ENCODE measurements at places on chromosomes 5 and 9.

DNA sequence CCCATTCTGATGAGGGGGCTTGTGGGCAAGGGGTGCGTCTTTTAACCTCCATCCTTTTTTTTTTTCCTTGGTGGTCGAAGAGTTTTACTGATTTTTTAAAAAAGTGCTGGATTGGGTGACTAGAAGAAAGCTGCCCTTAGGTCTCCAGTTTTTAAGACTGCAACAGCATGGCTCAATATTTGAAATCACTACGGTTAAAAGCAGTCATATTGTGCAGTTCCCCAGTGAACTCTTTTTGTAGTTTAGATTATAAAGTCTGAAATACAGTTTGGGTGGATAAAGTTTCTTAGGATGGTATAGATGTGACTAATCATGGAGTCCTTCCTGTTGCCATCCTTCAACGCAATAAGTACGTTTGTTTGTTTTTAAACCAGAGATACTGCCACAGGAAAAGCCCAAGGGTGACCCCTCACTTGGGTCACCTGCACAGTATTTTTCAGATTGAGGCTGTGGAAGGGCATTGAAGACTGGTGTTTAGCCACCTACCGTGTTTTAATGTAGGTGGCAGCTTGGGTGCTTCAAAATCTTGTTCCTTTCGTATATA is 520 bp upstream of the DHFR start:
- DNase-seq = no peak

GRCh38 chr9:133377721-133378216 is 1.6 kb downstream of the STKLD1 start:
- no peak for DNase-seq

GRCh38 chr9:68964102-68964541 is 49.8 kb downstream of the PRKACG start:
- DNase-seq = no peak

- DNase-seq = no peak
Measured at GRCh38 chr9:106846857-106847256, 16.1 kb upstream of the ZNF462 start.

DNA sequence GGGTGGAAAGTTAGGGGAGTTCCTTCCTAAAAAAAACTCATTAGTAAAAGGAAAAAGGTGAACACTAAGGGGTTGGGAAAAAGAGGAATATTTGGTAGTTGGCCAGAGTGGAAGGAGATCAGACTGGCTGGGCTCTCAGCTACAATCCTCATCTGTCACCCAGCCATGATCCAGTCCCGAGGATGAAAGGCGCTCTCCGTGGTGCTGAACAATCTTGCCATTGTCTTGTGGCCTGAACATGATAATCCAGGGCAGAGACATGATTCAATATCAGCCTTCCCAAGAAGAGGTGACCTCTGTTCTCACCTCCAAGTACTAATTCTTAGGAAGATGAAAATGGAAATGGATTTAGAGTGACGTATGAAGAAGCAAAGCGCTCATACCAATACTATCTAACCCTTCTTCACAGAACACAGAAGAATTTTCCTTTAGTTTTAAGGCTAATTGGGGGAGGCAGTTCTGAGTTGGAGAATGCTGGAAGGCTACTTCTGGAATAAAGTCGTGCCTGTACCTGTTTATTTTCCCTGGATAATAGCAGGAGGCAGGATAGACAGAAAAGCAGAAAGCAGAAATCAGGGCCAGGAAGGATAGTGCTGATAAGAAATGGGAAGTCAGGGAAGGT is 36.6 kb upstream of the MYORG start:
- DNase-seq = peak; percentile 93

GRCh38 chr5:156667616-156668015 is 182.5 kb upstream of the PPP1R2B start:
- DNase-seq = no peak

- DNase-seq = no peak
Measured at GRCh38 chr5:61351733-61352132, 19.7 kb downstream of the ZSWIM6 start.

GRCh38 chr5:149382517-149383220 is 3.6 kb upstream of the IL17B start:
- no peak for DNase-seq

DNA sequence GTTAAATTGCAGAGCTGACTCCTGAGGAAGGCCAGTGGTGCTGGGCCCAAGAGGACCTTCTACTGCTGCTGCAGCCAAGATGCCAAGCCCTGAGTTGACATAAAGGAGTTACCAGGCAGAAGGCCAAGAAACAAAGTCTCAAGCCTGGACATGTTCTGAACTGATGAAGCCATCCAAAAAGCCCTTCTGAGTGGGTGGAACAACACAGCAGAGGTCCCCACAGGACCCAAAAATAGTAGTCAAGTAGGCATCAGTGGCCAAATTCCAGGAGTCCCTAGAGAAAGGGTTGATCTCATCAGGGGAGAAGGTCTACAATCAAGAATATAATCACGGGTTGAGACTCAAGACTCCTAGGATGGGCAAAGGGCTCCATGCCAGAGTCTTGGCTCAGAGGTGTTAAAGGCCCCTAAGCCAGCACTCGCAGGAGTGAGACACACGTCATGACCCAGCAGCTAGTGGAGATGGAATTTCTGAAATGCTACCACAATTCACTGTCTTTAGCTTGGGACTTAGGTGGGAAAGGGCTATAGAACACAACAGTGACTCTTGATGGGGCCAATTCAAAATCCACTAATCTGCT is 119.7 kb downstream of the FANCC start:
- no peak for DNase-seq

DNA sequence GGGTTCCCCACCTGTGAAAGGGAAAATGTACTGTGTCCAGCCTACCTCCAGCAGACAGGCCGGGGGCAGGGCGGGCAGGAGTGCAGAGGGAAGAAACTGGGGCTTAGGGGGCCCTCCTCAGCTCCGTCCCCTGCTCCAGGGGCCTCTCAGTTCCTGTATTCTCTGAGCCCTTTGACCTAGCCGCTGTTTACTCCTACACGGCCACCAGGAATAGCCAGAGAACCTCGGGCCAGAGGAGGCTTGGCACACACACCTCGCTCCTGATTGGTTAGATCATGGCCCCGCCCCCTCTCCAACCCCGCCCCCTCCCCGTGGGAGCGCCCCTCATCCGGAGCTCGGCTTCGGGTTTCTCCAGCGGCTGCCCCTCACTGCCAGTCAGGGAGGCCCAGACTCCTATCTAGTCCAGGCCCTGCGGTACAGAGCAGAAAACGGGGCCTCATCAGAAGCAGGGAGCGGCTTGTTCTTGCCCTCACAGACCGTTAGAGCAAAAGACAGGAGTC is 2.2 kb downstream of the ST6GALNAC6 start:
- peak; percentile 89 for DNase-seq

DNA sequence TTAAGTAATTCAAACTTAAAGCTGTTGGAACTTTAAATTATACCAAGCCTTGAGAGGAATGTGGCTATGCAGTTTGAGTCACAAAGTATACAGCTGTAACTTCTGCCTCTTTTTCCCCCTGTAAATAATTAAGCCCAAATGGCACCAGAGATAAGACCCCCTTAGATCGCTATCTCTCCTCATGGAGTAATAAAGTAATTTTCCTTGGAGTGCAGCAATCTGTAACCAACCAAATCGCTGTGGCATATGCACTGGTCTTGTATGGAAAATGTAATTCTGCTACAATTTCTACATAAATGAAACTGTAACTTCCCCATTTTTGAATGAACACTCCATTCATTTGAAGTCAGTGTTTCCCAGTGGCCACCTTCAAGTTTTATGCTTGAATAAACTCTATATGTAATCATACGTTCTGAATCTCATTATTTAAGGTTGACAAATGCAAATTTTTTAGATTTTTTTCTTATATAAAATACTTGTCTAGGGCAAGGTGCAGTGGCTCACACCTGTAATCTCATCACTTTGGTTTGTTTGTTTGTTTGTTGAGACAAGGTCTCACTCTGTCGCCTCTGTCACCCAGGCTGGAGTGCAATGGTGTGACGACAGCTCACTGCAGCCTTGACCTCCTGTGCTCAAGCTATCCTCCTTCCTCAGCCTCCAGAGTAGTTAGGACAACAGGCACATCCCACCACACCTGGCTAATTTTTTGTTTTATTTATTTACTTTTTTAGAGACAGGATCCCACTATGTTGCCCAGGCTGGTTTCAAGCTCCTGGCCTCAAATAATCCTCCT is 12.3 kb downstream of the SUSD1 start:
- DNase-seq = no peak

Measured in nephron progenitor cell (in vitro differentiated cells).